NCI-H2107 (cell line): ENCODE measurements at places on chromosomes 3 and 15.
A peak's percentile ranks its signal among the peaks of the same experiment; 100 is the strongest.

DNA sequence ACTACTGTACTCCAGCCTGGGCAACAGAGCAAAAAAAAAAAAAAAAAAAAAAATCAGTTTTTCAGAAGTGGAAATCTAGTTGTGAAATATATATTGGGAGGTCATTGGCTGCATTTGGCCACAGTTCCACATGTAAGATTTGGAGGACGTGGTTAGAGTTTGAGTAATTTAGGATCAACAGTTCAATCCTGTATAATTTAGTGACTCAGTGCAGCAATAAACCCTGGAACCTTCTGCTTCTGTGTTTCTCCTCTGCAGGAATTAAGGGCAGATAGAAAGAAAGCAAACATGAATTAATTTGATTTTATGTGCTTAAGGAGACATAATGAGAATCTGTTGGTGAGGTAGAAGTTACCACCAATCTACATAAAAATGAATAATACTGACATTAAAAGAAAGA, 347.0 kb downstream of the PTPRG start:
- no peak for DNase-seq

GRCh38 chr3:15713364-15713763, 84.4 kb downstream of the ANKRD28 start:
- DNase-seq = no peak

DNA sequence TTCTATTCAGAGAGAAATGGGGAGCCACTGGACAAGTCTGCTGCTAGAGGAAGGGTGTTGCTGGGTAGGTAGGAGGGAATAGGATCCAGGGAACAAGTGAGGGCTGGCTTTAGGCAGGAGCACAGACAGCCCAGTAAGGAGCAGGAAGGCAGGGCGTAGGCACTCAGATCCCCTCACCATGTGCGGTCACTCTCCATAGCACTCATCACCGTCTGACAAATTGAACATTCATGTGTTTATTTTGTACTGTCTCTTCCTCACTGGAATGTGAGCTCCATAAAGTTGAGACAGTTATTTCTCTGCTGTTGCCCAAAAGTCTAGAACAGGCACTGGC, 24.2 kb upstream of the LRRC34 start:
- DNase-seq = no peak

- DNase-seq = no peak
These were observed 74.9 kb downstream of the DAPK2 start for GRCh38 chr15:63971427-63971805.

DNA sequence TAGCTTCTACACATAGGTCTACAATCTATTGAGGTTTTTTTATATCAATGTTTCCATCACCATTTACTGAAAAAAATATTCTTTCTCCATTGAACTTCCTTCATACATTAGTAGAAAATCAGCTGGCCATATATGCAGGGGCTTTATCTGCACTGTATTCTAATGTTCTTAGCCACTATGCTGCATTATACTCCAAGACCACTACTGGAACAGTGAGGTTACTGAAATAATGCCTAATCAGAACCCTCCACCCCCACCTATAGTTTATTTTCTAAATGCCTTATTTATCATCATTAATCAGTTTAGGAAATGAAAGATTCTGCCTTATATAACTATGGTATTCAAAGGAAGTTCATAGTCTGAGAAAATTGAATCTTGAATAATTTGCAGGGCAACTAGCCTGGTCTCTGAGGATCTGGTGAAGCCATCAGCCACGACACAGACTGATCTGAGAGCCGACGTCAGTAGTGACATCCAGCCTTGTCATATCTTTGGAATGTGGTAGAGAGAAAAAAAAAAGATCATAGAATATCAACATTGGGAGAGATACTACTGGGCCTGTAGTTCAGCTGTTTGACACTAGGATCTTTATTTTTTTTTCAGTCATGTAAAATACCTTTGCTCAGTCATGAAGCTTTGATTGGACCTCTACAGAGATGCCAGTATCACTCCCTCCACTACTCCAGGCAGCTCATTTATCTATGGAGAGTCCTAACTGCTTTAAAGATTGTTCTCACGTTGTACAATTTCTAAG, 66.6 kb downstream of the P3H2 start:
- DNase-seq = no peak

GRCh38 chr15:64387562-64388168, at the start of gene TRIP4:
TRIP4 (plus strand) TSS chr15:64387836; CDS start chr15:64387864, 28 bp downstream.
- DNase-seq = peak; percentile 86

- DNase-seq = no peak
These were observed 236.1 kb downstream of the RORA start for GRCh38 chr15:60993008-60993407.

DNA sequence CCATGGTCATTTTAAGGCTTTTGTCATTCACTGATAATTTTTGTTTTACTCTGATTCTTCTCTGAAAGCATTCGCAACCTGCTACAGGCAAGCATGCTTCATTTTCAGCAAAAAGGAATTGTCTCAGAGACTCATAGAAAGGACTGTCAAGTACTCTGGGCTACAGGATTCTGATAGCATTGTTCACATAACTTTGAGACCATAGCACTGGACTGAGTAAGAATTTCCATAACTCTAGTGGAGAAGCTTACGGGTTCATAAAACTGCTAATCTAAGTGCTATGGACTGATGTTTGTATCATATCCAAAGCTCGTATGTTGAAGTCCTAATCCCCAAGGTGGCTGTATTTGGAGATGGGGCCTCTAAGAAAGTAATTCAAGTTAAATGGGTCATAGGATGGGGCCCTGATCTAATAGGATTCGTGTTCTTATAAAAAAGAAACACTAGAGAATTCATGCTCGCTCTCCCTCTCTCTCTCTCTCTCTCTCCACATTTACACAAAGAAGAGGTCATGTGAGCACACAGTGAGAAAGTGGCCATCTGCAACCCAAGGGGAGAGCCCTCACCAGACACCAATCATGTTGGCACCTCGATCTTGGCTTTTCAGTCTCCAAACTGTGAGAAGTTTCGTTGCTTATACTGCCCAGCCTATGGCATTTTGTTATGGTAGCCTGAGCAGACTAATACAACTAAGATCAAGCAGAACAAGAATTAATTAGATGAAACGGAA, 60.4 kb downstream of the CRYGS start:
- DNase-seq = no peak

- DNase-seq = no peak
These were observed 68.8 kb upstream of the CHD2 start for GRCh38 chr15:92831336-92831654.

GRCh38 chr15:81886591-81886990, 159.2 kb downstream of the MEX3B start:
- DNase-seq = no peak

- DNase-seq = no peak
These were observed 180.2 kb downstream of the VPS13C start for GRCh38 chr15:61880084-61880483.

GRCh38 chr3:111768571-111769100, 90.4 kb upstream of the PHLDB2 start:
- no peak for DNase-seq

DNA sequence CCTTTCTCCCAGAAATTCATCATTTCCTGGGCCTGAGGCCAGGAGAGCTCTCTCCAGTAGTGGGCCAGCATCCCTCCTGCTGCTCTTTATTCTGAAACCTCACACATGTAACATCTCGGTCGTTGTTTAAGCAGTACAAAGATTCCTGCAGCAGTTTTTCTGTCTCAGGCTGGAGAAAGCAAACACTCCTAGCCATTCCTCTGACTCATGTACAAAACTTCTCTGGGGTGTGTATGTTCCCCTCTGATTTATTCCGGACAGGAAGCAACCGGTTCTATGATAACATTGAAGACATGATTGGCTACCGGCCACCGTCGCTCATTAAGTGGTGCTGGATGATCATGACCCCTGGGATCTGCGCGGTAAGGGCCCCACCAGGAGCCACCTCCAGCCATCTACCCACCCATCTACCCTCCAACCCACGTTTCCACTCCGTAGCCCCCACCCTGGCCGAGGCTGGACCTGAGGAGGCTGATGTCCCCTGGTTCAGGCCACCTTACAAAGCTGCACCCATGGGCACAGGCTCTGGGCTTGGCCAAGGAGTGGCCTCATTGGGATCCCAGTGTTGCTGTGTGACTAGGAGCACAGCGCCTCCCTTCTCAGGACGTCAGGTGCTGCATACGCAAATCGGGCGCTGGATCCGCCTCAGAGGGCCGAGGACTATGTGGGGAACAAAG, 58.6 kb upstream of the SLC6A1 start:
- DNase-seq = no peak

GRCh38 chr3:2872884-2873283, 237.3 kb downstream of the IL5RA start:
- DNase-seq = no peak

DNA sequence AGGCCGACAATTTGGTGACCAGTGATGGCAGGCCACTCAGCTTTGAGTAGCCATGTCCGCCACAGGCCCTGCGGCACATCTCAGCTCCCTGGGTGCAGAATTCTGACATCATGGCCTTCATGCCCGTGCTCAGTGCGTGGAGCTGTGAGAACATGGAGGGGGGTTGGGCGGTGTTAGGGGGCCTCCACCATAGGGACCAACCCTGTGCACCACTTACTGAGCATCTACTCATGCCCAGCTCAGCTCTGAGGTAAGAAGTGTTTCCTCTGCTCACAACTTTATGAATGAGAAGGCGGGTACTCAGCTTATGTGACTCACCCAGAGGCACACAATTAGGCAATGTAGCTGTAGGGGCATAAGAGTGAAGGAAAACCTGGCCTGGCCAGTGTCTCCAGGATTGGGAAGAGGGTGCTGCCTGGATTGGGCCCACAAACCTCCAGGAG, 10.5 kb downstream of the ACOX2 start:
- no peak for DNase-seq

GRCh38 chr3:186411994-186412393, 50.0 kb upstream of the DGKG start:
- no peak for DNase-seq

DNA sequence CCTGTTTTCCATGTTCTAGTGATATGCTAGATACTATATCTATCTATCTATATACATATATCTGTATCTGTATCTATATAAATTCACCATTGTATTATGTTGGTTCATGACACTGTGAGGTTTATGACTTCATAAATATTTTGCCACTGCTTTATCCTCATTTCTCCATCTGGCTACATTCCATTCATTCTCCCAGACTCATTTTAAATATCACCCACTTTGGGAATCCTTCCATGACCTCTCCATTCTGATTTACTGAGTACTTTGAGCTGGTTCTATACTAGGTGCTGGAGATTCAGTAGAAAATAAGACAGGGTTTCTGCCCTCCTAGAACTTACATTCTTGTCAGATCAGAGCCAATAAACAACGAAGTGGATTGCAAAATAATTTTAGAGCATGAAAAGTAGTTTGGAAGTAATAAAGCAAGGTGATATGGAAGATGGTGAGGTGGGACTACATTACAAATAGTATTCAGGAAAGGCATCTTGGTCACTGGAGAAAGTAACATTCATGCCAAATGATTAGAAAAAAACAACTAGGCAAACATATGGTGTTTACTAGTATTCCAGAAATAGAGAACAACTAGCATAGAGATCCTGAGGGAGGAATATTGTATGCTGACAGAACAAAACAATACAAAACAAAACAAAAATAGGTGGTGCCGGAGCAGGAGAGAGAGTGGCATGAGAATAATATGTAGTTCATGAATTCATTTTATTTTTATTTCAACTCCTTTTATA, 11.6 kb upstream of the PLSCR4 start:
- DNase-seq = no peak
